ENCODE measurements at places on chromosomes 1 and 21.

- H3K36me3 ChIP-seq: no peaks in the 10 kb centered on the region
- no peak for DNase-seq
- H3K27me3 ChIP-seq: no peaks in the 10 kb centered on the region
- no peaks in the 10 kb centered on the region for H3K4me1 ChIP-seq
Observed at GRCh38 chr1:217534566-217534965, 96.3 kb downstream of the GPATCH2 start.

- H3K4me1 ChIP-seq: no peaks in the 10 kb centered on the region
- H3K27ac ChIP-seq: no peak overlapping the region
- no peak for DNase-seq
- H3K36me3 ChIP-seq: no peaks in the 10 kb centered on the region
Observed at GRCh38 chr1:2799811-2800663, 1.5 kb downstream of the TTC34 start.

DNA sequence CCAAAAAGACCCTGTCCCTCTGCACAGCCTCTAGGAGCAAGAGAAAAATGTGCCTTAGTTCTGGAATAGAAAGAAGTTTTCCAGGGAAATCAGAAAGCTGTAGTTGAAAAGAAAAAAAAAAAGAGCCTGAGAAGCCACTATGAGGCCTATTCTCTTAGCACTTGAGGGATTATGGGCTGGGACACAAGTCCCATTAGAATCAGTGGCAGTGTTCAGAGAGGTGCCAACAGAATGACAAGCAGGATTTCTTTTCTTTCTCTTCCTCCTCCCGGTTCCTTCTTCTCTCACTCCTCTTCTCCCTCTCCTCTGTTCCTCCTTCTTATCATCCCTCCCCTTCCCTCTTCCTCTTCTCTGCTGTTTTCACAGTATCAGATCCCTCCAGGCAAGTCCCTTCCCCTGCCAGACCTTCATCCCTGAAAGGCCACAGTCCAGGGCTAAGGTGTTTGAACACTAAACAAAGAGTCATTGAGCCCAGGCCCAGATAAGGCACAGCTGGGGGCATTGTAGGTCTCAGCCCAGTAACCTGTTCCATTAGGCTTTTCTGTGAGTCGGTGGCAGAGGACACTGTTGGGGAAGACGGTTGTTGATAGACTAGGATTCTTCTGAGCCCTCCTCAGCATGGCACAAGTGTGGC lies 64.7 kb upstream of the LPGAT1 start:
- DNase-seq: no peak
- no peaks in the 10 kb centered on the region for H3K27me3 ChIP-seq
- H3K27ac ChIP-seq: no peak overlapping the region
- H3K4me3 ChIP-seq: no peak overlapping the region
- no peaks in the 10 kb centered on the region for H3K36me3 ChIP-seq
- H3K4me1 ChIP-seq: no peaks in the 10 kb centered on the region

DNA sequence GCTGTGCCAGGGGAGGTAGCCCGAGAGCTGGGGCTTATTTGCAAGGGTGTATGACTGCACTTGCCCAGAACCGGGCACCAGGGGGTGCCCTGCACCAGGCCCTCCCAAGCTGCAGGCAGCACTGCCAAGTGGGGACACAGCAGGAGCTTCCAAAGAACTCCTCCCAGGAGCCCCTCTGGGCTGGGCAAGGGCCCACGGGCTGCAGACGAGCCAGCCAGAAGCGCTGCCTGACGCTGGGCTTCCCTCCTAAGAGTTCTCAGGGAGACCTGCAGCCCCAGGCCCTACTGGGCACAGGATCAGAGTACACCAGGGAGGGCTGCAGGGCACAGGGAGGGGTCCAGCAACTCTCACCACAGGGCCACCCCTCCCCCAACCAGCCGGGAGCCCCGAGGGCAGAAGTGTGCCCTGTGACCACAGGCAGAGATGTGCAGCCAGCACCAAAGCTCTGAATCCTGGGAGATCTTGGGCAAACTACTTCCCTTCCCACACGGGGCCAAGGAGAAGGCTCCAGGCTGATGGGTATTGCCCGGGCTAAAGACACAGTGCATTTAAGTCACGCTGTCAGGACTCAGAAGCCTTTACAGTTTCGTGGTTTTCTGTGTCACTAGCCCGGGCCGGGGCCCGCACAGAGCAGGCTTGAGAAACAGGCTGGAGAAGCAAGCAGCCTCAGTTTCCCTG lies 63.4 kb downstream of the KCNAB2 start:
- H3K27ac ChIP-seq: no peak overlapping the region
- DNase-seq: no peak
- no peaks in the 10 kb centered on the region for H3K36me3 ChIP-seq
- no peaks in the 10 kb centered on the region for H3K4me1 ChIP-seq
